ENCODE measurements at places on chromosomes 12 and 14.
A peak's percentile ranks its signal among the peaks of the same experiment; 100 is the strongest.

GRCh38 chr14:61326146-61326545, 4.8 kb downstream of the PRKCH start:
- DNase-seq, result no peak

DNA sequence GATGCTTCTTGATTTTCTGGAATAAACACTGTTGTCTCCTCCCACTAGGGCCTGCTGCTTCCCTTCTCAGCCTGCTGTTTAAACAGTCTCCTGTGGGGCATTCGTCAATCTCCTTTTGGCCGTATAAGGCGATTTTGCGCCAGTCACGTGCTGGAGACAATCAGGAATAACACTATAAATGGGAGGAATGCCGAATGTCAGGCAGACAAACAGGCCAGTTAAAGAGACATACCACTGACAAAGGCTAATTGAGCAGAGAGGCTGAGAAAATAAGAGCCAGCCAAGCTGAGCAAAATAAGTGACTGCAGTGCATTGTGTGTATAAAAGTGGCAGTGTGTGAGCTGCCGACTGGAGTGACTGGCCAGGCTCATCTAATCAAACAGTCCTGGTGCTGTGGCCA, 23.3 kb downstream of the DMAC2L start:
- peak; percentile 58 for DNase-seq

GRCh38 chr12:53333845-53334244, 2.3 kb downstream of the SP7 start:
- no peak for DNase-seq

DNA sequence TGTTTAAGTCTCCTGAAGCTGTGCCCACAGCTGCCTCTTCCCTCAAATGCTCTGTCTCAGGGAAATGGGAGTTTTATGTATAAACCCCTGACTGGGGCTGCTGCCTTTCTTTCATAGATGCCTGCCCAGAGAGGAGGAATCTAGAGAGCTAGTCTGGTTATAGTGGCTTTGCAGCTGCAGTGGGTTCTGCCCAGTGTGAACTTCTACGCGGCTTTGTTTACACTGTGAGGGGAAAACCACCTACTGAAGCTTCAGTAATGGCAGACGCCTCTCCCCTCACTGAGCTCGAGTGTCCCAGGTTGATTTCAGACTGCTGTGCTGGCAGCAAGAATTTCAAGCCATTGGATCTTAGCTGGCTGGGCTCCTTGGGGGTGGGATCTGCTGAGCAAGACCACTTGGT, 36.9 kb downstream of the SCYL2 start:
- DNase-seq, result no peak

DNA sequence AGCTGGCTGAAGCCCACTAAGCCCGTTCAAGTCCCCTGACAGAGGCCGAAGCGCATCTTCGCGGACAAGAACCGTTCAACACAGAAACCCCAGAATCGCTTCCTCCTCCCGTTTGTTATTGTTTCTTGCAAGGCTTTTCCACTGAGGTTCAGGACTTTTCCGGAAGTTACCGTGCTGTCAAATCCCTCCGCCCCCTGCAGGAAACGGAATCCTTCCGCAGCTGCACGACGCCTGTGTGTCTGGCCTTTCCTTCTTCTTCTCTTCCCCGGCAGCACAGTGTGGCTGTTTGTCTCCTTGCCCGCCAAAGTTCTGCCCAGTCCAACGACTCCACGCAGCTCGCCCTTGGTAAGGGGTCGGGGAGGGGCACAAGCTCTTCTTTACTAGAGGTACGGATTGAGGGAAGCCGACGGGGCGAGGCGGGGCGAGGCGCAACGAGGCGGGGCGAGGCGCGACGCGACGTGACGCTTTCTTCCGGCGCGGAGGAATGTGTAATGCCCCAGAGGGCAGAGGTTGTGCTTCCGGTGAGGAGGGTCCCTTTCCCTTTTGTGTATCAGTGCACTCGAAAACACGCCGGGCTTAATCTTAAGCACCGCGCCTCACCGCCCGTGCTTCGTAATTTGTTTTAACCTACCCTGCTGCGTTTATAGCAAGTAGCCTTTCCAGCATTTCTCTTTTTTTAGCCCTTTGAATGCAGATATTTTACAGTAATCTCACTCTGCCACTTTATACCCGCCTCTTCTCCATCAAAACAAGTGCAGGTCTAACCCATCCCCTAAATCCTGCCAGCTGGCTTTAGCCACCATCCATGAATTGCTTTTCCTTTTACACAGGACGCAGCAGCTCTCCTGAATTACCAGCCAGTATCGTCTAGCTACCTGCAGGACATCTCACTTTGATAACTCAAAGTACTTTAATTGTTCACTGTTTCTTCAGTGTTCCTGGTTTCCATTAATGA, at the start of gene KDM5A:
Gene KDM5A, minus strand, starts transcription at position 179 of the 955 bp plus-strand sequence. CDS start 229 bp downstream, outside the sequence.
- peak; percentile 94 for DNase-seq

- no peak for DNase-seq
These were observed 14.6 kb upstream of the EEA1 start for GRCh38 chr12:92943482-92944250.

DNA sequence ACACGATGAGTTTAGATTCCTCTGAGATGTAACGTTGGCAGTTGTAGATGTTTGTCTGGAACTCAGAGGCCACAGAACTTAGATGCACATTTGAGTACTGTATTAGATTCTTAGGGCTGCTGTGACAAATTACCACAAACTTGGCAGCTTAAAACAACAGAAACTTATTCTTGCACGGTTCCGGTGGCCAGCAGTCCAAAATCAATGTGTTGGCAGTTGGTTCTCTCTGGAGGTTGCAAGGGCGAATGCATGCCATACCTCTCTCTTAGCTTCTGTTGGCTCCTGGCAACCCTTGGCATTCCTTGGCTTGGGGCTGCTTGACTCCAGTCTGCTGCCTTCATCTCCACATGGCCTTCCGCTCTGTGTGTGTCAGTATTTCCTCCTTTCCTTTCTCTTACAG, 118.9 kb downstream of the C12orf75 start:
- DNase-seq, result no peak

Measured in AG08395 (cell line).